Muscle of arm (tissue), 14 donors: ENCODE measurements at places on chromosomes 7 and 10.

DNA sequence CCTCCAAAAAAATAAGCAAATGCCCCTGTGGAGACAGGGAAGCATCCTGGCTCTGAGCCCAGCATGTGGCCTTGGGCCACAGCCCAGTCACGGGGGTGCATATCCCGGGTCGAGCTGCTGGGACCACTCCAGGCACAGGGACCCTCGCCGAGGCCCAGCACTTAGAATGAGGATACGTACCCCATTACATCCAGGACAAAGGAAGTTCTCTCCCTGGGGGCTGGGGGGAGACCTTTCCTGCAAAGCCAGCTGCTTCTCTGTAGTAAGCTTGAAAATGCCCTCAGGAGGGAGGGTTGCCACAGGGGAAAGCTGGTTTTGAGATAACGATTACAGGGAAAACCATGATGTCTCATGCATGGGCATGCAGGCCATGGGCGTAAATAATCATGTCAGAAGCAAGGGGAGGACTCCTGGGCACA is 75.5 kb downstream of the HIPK2 start:
- no peak for DNase-seq

- no peak for DNase-seq
Observed at GRCh38 chr7:19982841-19983835, 209.7 kb upstream of the TMEM196 start.

GRCh38 chr7:112399501-112399900 is 50.8 kb upstream of the IFRD1 start:
- no peak for DNase-seq

- peak; percentile 57 for DNase-seq
Observed at GRCh38 chr7:134905375-134905774, 80.9 kb upstream of the AGBL3 start.
